ENCODE measurements at places on chromosomes 12 and 14. TPM values are rescaled to one million over a fixed set of nuclear protein-coding genes. Genes with fewer than 3 reads are reported as not detected.

DNA sequence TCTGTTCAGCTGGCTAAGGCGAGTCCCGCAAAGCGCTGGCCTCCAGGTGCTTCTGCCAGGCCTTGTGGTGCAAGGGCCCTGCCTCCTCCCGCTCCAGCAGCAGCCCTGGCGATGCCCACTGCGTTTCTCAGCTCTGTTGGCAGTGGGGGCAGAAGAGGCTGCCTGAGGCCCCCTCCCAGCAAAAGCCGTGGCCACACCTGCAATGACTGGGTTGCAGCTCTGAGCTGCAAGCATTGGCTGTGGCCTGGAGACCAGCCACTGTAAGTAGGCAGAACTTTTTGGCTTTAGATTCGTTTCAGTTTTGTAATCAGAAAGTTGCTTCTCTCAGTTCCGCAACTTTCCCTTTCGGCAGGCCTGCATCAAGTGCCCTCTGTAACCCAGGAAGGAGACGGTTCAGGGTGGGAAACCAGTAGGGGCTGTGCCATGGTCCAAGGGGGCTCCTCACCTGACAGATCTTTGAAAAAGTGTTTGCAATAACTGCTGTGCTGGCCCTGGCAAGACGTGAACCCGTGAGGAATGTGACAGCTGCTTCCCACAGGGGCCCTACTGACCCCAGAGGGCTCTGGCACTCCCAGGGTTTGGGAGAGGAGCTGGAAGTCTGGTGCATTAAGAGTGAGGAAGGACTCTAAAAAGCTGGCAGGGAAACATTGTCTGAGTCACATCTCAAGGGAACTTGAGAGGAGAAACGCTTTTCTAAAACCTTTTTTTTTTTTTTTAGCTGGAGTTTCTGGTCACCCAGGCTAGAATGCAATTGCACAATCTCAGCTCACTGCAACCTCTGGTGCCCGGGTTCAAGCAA lies 54.5 kb upstream of the MAX start:
- H3K4me3 ChIP-seq, result no peak overlapping the region
- DNase-seq, result no peak
- peak overlapping the region; percentile 50 for H3K27ac ChIP-seq
- H3K36me3 ChIP-seq, result no peaks in the 10 kb centered on the region
- H3K4me1 ChIP-seq, result peaks cover 4% of the 10 kb centered on the region

GRCh38 chr12:106747973-106748436 lies 26.5 kb upstream of the RIC8B start:
- DNase-seq, result no peak
- H3K4me3 ChIP-seq, result no peak overlapping the region
- H3K4me1 ChIP-seq, result no peaks in the 10 kb centered on the region
- H3K27ac ChIP-seq, result no peak overlapping the region

Gene ZNF605
- 7.1 TPM for total RNA-seq

GRCh38 chr12:87234898-87235297 lies 794.3 kb downstream of the C12orf50 start:
- H3K27ac ChIP-seq, result no peak overlapping the region
- H3K4me1 ChIP-seq, result no peaks in the 10 kb centered on the region
- H3K4me3 ChIP-seq, result no peak overlapping the region
- no peaks in the 10 kb centered on the region for H3K36me3 ChIP-seq
- no peaks in the 10 kb centered on the region for H3K27me3 ChIP-seq

DNA sequence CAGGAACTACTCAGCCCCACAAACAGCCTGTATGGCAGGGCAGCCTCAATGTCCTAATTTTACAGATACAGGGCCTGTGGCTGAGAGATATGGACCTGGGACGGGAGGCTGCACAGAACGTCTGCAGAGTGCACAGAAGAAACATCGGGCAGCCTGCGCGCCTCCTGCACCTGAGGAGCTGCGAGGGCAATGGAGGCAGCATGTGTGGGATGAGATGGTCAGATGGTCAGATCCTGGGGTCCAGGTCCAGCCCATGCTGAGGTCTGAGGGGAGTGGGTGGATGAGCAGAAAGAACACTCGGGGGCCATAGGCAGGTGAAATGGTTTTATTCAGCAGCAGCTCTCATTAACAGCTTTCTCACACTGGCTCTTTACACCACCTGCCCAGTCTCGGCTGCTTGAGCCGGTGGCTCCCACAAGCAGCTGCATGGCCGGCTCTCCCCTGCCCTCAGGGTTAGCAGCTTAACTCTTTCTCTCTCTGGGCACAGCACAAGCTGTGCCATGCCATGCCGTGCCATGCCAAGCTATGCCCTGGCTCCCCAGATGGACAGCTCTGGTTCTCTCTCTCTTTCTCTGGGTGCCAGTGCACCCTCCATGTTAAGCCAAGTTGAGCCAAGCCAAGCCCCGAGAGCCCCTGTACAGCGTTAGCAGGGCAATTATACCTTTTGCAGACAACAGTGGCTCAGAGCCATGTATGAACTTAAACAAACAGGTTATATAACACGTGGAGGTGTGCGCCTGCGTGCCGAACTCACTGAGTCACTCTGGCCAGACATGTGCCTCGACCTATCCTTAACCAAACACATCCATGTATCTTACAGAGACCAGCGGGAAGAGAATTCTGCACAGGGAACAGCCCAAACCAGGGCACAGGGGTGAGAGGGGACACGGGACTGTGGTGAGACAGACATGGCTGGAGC lies 47.6 kb downstream of the RIMBP2 start:
- no peak overlapping the region for H3K4me3 ChIP-seq
- H3K27me3 ChIP-seq, result no peaks in the 10 kb centered on the region
- no peak overlapping the region for H3K27ac ChIP-seq
- no peaks in the 10 kb centered on the region for H3K36me3 ChIP-seq
- DNase-seq, result no peak

DNA sequence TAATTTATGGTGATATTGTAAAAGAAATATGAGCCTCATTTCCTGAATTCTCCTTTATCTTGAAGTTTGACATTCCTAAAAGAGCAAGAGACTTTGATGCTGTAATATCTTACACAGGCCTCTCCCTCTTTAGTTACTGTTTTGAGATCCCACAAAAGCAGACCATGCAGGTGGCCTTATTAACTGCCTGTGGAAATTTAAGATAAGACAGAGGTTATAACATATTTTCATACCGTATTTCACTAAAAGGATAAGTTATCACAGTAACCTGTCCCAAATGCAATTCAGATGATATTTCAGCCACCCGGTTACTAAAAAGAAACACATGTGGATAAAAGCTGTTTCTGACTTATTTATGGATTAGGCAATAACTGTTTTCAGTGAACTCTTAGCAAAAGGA lies 150.1 kb downstream of the NAV3 start:
- no peak overlapping the region for H3K4me3 ChIP-seq
- H3K27ac ChIP-seq, result no peak overlapping the region
- no peak for DNase-seq
- no peaks in the 10 kb centered on the region for H3K27me3 ChIP-seq
- no peaks in the 10 kb centered on the region for H3K4me1 ChIP-seq
- H3K36me3 ChIP-seq, result no peaks in the 10 kb centered on the region

- H3K27ac ChIP-seq, result peak overlapping the region; percentile 82
Measured at GRCh38 chr12:11753150-11753499, 103.7 kb downstream of the ETV6 start.

DNA sequence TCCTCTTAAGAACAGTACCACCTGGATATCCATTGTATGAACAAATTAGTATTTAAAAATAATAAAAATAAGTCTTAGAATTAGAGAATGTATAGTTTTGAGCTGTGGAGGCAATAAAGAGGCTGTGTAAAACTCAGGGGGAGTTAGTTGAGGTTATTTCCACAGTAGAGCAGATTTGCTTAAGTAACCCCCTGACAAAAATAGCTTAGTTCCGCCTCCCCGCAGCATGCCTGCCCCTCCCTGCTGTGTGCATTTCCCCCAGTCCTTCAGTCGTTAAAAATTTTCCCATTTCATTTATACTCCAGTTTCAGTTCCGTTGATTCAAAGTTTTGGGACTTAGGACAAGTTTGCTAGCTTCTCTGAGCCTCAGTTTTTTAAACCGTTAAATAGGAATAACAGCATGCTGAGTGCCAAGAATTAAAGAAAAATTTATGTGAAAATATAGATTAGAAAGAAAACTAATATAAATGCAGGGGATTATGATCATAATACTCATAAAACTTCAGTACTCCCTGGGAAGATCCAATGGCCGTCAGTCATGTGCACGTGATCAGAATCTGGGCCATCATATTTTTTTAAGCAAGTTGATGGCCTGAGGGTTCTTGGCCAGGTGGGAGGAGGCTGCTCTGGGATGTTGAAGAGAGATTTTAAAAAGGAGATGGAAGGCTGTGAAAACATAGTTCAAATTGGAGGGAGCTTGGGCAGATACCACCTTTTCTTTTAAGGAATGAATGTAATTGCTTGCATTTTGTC lies 14.5 kb upstream of the SLC38A2 start:
- peak overlapping the region; percentile 10 for H3K4me3 ChIP-seq
- no peaks in the 10 kb centered on the region for H3K36me3 ChIP-seq
